ENCODE measurements at places on chromosomes 5 and 9.
A peak's percentile ranks its signal among the peaks of the same experiment; 100 is the strongest.

DNA sequence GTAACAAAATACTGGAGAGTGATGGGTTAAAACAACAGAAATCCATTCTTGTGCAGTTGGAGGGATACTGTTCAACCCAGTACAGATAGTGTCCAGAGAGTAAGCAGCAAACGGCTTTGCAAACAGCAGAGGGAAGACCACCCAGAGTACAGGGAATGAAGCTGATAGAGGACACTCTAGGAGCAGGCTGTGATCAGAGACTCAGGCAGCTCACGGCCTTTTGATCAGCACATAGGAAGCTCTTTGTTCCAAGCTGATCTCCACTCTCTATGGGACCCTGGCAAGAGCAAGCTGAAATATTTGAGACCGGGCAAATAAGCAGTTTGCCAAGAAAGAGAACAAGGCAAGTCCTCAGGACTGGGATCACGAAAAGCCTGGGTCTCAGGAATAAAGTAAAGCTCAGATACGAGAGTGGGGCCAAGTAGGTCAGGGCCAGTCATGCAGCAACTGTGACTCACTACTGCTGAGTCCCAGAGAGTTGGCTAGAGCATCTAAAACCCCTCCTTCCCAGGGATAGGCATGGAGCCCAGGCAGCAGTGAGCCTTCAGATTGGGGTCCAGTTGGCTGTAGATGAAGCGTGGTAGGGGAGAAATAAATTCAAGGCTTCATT, 52.4 kb downstream of the MELK start:
- DNase-seq: no peak

DNA sequence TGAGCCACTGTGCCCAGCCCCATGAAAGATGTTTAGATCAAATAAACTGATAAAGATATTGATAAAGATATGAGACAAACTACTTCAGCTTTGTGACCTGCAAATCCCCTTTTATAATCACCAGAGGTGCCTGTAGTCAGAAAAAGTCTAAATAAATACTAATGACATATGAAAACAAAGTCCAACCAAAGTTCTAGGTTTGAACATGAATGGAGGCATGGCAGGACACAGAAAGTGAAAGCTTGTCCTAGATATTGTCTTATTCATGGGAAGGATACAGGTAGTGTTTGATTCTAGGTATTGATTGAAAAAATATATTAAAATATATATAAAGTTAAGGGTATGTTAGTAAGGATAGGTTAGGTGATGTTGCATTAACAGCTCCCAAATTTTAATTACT, 24.6 kb upstream of the PSAT1 start:
- no peak for DNase-seq

DNA sequence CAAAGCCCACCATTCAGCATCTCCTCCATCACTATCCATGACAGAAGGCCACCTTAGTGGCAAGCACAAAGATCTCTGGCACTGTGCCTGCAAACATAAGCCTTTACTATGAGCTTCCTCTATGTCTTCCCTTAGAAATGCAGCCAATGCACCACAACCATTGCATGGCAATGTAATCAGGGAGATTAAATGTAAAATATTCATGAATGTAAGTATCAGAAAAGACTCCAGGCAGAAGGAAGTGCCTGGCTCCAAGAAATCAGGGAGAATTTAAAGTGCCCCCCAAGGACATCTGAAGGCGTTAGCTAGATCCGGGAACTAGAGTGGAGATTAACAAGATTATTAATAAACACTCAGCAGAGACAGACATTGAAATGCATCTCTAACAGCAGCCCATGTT, 32.5 kb upstream of the MYORG start:
- no peak for DNase-seq

- peak; percentile 52 for DNase-seq
Measured at GRCh38 chr5:113678924-113679575, 165.6 kb downstream of the YTHDC2 start.

DNA sequence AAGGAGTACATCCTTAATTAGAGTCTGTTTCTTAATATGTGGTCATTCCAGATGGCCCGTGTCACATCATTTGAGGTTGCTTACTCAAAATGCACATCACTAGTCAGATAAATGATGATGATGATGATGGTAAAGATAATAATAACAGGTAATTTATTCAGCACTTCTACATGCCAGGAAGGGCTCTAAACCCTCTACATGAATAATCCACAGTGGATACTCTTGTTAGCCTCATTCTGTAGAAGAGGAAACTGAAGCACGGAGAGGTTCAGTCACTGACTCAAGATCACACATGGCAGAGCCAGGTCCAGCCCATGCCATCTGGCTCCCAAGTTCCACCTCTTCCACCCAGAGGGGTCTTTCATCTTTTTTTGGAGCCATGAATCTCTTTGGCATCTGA, 11.7 kb downstream of the SH3PXD2B start:
- DNase-seq: no peak

DNA sequence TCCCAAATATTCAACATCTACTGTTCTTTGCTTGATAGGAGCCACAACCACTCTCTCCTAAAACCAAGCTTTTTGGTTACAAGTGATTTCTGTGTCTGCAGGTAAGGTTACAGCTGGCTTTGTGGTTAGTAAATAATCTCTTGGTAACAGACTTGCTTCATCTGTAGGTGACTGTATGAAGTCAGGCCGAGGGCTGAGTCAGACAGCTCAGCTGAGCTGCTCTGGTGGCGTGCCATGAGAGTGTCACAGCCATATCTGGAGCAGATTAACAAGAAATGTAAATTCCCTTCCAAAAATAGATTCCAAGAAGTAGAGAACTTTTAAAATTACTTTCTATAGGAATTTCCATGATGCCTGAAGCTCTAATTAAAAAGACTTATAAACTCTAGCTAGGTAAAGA, 23.7 kb upstream of the TAS2R1 start:
- DNase-seq: no peak

GRCh38 chr5:138654281-138654867, 79.2 kb upstream of the HSPA9 start:
- no peak for DNase-seq

- peak; percentile 4 for DNase-seq
Measured at GRCh38 chr5:135440916-135441315, 6.2 kb downstream of the DCANP1 start.

GRCh38 chr9:75152416-75152815, 64.1 kb downstream of the OSTF1 start:
- no peak for DNase-seq

DNA sequence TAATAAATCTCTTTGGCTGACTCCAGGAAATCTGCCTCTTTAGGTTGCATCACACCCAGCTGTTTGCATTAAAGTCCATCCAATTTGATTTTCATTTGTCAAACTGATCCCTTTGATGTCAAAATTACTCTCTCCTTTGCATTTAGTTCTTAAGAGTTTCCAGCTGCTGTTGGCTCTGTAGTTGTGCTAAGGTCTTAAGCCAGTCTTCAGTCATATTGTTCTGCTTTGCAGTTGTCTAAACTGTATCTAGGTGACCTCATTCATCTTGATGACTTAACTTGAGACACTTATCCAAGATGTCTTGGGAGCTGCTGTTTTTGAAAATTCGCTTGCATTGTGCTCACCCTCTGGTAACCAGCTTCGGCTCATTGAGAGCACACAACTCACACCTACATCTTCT, 386.9 kb upstream of the TLE4 start:
- no peak for DNase-seq

DNA sequence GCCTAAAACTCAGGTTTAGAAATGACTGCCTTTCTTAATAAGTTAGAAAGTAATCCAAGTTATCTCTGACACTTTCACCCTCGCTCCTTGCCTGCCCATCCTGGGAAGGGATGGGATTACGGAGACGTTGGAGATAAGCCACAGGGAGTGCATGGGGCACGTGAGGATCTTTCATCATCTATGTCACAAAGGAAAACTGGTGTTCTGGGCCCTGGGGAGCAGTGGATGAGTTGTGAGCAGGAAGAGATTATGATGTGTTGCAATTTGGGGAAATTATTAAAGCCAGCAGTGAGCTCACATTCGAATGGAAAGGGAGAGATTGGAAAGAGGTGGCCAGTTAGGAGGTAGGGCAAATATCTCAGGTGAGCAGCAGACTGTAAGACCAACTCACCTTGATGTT, 12.8 kb downstream of the AFAP1L1 start:
- no peak for DNase-seq

DNA sequence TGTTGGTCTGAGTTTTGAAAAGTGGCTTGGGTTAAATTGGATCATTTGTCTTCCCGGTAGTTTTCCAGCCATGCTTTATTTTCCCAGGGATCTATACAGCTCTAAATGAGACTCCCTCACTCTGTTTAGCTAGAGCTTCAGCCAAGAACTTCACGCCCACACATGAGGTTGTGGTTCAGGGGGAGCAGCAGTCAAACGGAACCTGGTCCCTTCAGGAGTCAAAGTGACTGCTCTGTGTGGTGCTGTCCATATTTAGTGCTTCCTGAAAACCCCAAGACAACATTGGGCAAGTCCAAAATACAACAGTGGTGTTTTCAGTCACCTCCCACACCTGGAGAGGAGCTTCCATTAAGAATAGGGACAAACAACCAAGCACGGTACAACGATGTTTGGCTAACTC, 90.5 kb downstream of the ANKH start:
- no peak for DNase-seq

DNA sequence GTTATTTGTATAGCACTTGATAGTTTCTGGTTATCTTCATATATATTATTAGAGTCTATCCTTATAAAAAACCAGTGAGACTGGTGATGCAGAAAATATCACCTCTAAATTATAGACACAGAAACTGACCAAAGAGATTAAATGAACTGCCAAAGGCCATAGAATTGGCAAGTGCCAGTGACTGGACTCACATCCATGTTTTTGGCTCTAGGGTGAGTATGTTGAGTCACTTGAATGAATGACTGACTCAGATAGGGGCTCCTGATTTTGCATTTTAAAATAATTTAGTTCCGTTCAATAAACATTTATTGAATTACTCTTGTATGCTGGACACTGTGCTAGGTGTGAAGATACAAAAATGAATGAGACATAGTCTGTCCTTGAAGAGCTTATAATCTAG, 70.7 kb downstream of the NR2F1 start:
- no peak for DNase-seq

- no peak for DNase-seq
Measured at GRCh38 chr5:143606043-143606752, 202.7 kb upstream of the NR3C1 start.

DNA sequence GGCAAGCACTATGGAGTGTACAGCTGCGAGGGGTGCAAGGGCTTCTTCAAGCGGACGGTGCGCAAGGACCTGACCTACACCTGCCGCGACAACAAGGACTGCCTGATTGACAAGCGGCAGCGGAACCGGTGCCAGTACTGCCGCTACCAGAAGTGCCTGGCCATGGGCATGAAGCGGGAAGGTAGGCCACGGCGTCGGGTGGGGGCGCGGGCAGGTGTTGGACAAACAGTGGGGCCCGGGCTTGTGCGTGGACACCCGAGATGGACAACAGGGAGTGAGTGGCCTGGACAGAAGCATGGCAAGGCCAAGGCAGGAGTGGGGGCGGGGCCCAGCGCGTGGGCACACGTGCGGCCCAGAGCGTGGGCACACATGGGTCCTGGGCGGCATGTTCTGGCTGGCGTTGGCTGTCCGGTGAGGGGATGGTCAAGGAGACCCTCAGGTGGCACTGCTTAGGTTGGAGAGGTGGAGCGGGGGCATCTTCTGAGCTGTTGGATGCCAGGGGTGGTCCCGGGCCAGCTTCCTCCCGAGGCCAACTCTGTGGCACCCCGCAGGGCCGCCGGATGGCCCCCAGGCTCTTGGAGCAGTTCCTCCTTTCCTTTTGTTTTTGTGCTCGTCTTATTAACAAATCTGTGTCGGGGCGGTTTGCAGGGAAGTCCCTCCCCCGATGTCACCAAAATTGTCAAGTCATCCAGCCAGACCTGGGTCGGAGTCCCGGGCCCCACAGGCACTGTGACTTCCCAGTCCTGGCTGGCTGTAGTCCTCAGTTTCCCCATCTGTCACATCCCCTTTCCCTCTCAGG, 82.9 kb downstream of the RXRA start:
- no peak for DNase-seq

DNA sequence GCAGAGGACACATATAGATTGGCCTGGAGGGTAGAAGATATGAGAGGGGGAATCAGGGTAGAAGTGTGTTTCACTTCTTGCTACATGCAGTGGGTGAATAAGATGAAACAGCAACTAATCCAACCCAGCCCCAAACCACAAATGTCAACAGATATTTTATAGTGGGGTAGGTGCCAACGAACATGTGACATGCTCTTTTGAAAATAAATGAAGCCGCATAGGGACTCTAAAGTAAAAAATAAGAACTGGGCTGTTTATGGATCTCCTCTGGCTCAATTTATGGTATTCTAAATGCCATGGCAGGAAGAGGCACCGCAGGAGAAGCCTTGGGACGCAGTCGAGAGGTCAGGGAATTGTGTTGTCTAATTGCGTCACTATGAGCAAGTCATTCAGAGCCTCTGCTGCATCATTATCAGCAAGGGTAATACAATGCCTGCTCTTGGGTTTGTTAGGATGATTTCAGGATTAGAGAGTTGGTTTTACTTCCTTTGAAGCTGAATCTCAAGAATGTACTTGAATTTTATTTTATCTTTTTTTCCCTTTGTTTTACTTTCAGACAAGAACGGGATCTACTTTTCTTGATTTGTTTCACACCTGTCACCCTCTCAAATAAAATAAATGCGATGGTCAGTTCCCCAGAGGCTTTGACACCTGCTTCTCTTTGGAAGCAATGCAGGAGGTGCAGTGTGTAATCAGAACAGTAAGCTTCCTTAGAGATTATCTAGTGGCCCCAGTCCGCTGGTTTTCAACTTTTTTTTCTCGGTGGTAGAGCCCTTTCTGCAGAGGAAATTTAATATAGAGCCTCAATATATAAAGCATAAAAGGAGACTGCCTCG, 375.6 kb upstream of the CLINT1 start:
- DNase-seq: no peak

DNA sequence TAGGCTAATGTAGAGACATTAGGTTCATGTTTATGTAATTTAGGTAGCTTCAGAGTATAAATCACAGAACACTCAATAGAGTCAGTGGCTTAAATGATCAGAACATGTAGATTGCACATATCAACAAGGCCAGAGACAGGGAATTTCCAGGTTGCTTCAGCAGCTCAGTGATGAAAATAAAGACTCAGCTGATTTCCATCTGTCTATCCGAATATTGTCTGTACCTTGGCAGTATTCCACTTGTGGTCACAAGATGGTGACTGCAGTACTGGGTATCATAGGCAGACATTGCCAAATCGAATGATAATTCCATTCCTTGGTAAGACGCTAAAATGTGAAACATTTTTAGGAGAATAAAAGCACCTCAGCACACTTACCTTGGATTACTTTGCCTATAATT, 702.2 kb downstream of the MAT2B start:
- no peak for DNase-seq

- DNase-seq: no peak
Measured at GRCh38 chr9:100739208-100739607, 161.3 kb downstream of the CAVIN4 start.

Data from H9 (cell line).